Activated naive CD4-positive, alpha-beta T cell (primary cell): ENCODE measurements at places on chromosomes 6 and 20.

- DNase-seq, result no peak
Measured at GRCh38 chr6:93136111-93136510, 283.2 kb downstream of the EPHA7 start.

DNA sequence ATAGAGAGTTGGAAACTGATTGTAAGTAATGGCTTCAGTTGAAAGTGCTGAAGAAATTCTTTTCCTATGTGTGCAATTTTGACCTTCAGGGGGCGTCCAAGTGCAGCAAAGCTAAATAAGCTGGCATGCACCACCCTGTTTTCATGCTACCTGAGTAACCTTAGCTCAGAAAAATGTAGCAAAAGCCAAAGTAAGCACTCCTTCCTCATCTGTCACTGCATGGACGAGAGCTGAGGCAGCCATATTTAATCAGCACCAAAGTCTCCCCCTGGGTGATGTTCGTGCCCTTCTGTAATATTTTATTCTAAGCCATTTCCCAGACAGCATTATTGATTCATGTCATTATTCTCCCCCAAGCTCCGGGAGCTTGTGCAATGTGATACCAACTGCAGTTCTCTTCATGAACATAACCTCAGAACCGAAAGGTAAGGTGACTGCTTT, 123.1 kb downstream of the RPS12 start:
- DNase-seq, result no peak

GRCh38 chr6:121851056-121851455, 415.6 kb downstream of the GJA1 start:
- no peak for DNase-seq

DNA sequence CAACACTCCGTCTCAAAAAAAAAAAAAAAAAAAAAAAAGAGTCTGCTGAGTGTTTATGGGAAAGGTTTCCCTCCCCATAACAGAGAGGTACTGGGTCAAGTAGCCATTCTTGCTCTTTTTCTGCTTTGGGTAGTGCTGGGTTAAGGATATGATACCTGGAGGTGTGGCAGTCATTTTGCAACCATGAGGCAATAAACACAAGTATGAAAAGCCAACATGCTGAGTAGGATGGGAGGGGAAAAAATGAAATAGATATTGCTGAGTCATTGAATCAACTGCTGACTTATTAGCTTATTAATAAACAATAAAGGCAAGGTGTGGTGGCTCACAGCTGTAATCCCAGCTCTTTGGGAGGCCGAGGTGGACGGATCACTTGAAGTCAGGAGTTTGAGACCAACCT, 2.3 kb upstream of the TOMM34 start:
- no peak for DNase-seq

- no peak for DNase-seq
Measured at GRCh38 chr20:41169791-41170351, 32.5 kb downstream of the PLCG1 start.

DNA sequence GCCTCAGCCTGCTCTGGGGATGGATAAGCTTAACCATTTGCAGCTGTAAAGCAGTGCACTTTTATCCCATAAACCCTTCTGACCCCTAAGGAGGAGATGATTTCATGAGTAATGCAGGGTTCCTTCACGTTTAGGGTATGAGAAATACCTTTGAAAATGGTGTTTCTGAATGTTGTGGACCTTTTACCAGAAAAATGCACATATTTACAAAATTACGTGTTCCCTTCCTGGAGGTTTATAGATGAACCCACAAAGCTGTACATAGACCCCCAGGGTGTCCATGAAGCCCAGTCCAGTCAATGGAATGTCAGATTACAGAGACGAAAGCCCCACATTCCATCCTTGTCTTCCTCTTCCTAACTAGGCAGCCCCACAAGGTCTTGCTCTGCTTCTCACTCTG, 78.6 kb upstream of the INSM1 start:
- no peak for DNase-seq

DNA sequence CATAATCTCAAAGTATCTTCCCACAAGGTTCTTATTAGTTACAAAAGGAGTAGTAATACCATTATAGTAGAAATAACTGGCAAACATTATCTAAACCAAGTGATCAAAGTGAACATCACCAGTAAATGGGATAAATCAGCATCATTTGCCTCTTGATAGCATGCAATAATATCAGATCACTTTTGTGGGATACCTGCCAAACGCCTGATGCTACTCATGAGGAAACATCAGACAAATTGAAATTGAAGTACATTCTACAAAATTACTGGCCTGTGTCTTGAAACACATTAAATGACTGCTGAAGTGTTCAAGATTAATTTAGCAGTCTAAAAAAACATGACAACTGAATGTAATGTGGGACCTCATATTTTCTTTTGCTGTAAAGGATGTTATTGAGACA, 208.1 kb downstream of the TINAG start:
- no peak for DNase-seq

DNA sequence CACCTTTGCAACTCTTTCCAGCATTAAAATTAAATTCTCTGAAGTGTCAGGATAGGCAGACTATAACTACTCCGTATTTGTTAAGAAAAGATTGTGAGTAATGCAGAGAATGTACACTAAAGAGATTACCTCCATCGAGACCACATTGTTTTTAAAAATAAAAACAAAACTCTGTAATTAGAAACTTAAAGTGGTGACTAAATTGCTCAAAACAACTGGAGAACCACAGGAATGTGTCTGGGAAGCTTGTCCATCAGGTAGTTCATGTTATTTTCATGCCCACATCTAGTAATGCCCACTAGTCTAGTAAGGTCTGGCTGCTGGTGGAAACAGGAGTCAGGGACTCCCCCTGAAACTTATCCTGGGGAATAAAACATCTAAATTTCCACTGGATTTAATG, 103.0 kb upstream of the FOXQ1 start:
- DNase-seq, result no peak

DNA sequence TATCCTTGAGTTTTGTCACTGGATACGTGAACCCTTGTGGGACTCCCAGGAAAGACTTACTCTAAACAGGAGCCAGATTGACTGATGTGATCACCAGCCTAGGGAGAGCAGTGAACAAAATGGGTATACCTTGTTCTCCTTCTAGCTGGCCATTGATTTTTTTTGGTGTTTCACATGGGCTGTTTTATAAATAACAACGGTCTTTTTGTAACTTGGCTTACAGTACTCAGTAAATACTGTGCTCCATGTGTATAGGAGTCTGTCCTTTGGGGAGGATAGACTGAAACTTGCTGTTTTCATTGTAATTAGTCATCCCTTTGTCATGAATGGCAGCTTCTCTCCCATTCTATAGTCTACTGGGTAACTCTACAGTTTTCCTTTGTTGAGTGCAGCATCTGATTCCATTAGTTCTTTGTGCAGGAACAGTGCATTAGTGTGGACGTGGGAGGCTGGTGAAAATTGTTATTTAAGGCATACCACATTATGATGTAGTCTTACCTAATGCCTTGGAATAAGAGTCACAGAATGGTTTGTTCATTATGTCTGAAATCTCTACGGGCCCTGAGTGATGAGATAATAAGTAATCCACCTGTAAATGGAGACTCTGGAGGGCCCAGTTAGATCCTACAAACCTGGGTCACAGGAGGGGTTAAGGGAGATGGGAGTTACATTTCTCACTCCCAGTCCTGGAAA, 89.5 kb downstream of the TIAM2 start:
- no peak for DNase-seq

DNA sequence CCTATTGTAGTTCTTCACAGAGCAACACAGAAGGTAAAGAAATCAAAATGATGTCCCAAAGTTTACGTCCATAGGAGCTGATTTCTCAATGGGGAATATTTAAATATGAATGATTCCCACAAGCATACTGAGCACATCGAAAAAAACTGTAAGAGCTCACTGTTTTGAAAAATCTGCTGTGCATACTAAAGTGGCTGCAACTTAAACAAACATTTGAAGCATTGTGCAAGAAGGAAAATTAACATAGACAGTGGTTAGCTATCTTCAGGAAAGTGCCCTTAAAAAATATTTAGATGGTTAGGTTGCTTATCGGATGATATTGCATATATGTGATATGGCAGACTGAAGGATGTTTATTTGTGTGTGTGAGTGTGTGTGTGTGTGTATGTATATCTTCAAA, 747.6 kb downstream of the RFPL4B start:
- DNase-seq, result no peak

- no peak for DNase-seq
Measured at GRCh38 chr6:125307964-125308615, 6.3 kb upstream of the HDDC2 start.

GRCh38 chr20:61324906-61325305, 72.8 kb downstream of the CDH4 start:
- DNase-seq, result no peak

- no peak for DNase-seq
Measured at GRCh38 chr6:10838794-10839333, 525 bp upstream of the MAK start.

- DNase-seq, result no peak
Measured at GRCh38 chr6:118320652-118321051, 227.4 kb upstream of the PLN start.

- DNase-seq, result peak; percentile 29
Measured at GRCh38 chr6:13486679-13487121, 700 bp downstream of the GFOD1 start.

- no peak for DNase-seq
Measured at GRCh38 chr20:32493356-32493755, 91.8 kb downstream of the NOL4L start.

GRCh38 chr6:167858086-167858591, 31.4 kb downstream of the AFDN start:
- DNase-seq, result no peak

- DNase-seq, result no peak
Measured at GRCh38 chr6:155411154-155412052, 44.2 kb downstream of the NOX3 start.

- DNase-seq, result no peak
Measured at GRCh38 chr20:40670253-40670652, 18.8 kb downstream of the MAFB start.

GRCh38 chr20:37630166-37630565, 63.7 kb upstream of the CTNNBL1 start:
- no peak for DNase-seq

- DNase-seq, result no peak
Measured at GRCh38 chr6:15953152-15953880, 175.6 kb upstream of the MYLIP start.

- DNase-seq, result no peak
Measured at GRCh38 chr6:1856381-1856780, 246.7 kb downstream of the FOXC1 start.

GRCh38 chr20:53124075-53124551, 152.0 kb downstream of the TSHZ2 start:
- DNase-seq, result no peak

DNA sequence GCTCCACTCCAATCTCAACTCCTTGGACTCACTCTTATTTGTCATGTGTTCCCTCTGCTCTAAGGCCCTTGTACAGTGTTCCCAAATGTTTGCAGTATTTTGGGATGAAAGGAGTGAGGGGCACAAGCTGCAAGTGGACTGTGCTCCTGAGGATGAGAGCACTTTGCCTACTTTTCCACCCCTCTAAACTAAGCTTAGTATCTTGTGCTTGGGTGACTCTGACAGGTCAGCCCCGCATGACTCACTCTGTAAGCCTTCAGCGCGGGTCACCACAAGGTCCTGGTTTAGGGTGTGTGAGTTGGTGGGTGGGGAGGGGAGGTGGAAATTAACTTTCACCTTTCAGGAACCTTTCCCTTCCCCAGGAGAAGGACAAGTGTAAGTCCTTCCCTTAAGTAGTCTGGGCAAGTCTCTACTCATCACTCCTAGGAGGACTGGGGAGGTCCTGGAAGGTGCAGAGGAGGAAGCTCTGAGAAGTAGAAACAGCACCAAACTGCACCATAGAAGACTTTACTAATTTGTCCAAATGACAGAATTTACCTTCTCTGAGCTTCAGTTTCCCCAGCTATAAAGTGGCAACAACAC, 68.8 kb upstream of the EPB41L1 start:
- no peak for DNase-seq

DNA sequence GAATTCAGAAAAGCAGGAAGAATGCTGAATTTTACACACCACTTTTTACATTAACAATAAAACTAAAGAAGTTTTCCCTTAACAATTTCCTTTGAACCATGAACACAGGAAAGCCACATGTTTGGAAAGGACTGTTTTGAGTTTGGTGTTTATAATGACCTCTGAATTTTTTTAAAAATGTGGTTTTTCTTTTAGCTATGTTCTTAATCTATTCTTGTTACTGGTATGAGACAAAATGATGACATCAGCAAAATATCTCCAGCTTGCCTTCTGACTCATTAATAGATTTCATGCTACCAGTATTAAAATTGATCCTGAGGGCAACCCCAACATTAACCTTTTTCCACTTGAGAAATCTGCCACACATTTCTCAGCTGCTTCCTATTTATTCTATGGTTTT, 217.5 kb upstream of the THEMIS start:
- no peak for DNase-seq

- DNase-seq, result no peak
Measured at GRCh38 chr20:60255415-60255814, 297.2 kb downstream of the CDH26 start.

DNA sequence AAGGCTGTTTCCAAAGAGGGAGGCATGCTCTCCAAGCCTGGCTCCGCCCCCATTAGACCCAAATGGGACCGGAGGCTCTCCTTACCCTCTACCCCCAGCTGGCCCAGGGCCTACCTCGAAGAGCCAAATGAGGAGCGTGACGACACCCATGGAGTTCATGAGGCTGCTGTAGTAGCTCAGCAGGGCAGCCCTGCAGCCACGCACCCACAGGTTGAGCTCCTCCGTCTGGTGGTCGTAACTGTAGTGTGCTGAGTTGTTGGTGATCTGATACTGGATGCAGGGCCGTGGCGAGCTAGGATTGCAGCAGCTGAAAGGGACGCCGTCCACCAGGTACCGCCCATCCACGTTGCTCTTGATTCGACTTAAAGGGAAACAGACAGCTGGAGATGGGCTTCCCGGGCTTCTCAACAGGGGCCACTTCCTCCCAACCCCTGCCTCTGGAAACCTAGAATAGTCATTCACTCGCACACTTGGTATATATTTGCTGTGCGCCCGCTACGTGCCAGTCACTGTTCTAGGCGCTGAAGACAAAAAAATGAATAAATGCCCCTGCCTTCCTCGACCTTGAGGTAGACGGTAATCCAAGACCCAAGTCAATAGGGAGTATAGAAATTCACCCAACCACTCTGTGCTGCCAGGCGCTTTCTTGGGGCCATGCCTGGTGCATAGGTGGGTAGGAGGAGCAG, 18.0 kb downstream of the PRPH2 start:
- DNase-seq, result no peak

DNA sequence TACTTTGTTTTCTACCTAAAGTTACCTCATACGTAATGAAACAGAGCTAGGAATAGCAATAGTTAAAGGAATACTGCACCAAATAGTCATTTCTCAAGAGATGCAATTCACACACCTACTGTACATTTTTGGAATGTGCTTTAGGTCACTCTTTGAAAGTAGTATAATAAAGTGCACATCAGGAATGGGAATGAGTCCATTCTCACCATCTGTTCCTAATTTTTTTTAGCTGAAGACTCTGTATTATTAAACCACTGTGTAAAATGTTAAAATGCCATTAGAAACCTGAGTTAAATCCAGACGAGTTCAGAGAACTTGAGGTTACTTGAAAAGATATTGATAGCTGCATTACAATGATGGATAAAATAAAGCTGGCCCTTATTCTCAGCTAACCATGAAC, 51.9 kb upstream of the EPHA7 start:
- no peak for DNase-seq
